ENCODE measurements at places on chromosomes 2 and 18. TPM values are rescaled to one million over a fixed set of nuclear protein-coding genes. Genes with fewer than 3 reads are reported as not detected.

Gene RRM2
- total RNA-seq = 38.2 TPM

Gene SPR
- total RNA-seq = 32.9 TPM

Gene AMER3
- total RNA-seq = not detected

Gene ASXL3
- under 0.01 TPM for total RNA-seq

Gene UGT1A3
- not detected for total RNA-seq

Gene PRSS56
- not detected for total RNA-seq

Gene MPHOSPH10
- total RNA-seq = 21.1 TPM

Gene FEV
- not detected for total RNA-seq

Gene CNTNAP5
- total RNA-seq = under 0.01 TPM

Gene CIB4
- total RNA-seq = not detected

Gene TMEM17
- total RNA-seq = 0.65 TPM

Gene IL1R2
- total RNA-seq = not detected

Gene MYCN
- 6.2 TPM for total RNA-seq

Gene DPYSL5
- not detected for total RNA-seq

Gene FAHD2B
- 6.7 TPM for total RNA-seq

Gene RGPD3
- under 0.01 TPM for total RNA-seq

Gene RNF152
- 123 TPM for total RNA-seq

Gene M1AP
- total RNA-seq = not detected

Gene DSG3
- total RNA-seq = under 0.01 TPM

Gene RFX8
- total RNA-seq = 0.49 TPM

Gene C2orf80
- total RNA-seq = not detected

Gene MC5R
- not detected for total RNA-seq

Gene PAX8
- 0.16 TPM for total RNA-seq

Gene RUFY4
- total RNA-seq = not detected

Gene DYNAP
- not detected for total RNA-seq

Gene SLC14A1
- total RNA-seq = 0.32 TPM

Gene GPR55
- total RNA-seq = not detected

Gene CCDC141
- total RNA-seq = 0.57 TPM

Gene SULT1C2
- not detected for total RNA-seq

Gene GREB1L
- total RNA-seq = 1.3 TPM

Gene ALKAL2
- not detected for total RNA-seq

Gene ERICH2
- total RNA-seq = not detected

Gene EFR3B
- total RNA-seq = 0.49 TPM

Gene SATB2
- total RNA-seq = 0.65 TPM

Gene TLX2
- not detected for total RNA-seq

Gene APOB
- under 0.01 TPM for total RNA-seq

Gene EVX2
- not detected for total RNA-seq

Gene ST6GAL2
- total RNA-seq = 0.25 TPM

Gene ACKR3
- 26.0 TPM for total RNA-seq

Gene IRS1
- total RNA-seq = 0.06 TPM

Gene EGR4
- total RNA-seq = not detected

Gene POTEJ
- 0.16 TPM for total RNA-seq

Gene CYTIP
- total RNA-seq = not detected

Gene RIT2
- not detected for total RNA-seq

Measured in bladder microvascular endothelial cell (primary cell).